Endothelial cell of umbilical vein (primary cell): ENCODE measurements at places on chromosomes 3 and 15. TPM values are rescaled to one million over a fixed set of nuclear protein-coding genes. Genes with fewer than 3 reads are reported as not detected.

The RASGRF1 gene
- total RNA-seq, result not detected in 2 replicates

The CELF6 gene
- total RNA-seq, result 0.30 TPM in 1 of 2 replicates, not detected in the other

The KCNMB2 gene
- total RNA-seq, result not detected in 2 replicates

The LSAMP gene
- not detected in 2 replicates for total RNA-seq

The PLOD2 gene
- 193 and 228 TPM in 2 replicates for total RNA-seq

The GOLGA8H gene
- 2.3 and 3.3 TPM in 2 replicates for total RNA-seq

The REC114 gene
- not detected in 2 replicates for total RNA-seq

The ZDHHC23 gene
- 1.9 and 3.2 TPM in 2 replicates for total RNA-seq

The ITIH4 gene
- 0.60 and 2.4 TPM in 2 replicates for total RNA-seq

The C2CD4B gene
- total RNA-seq, result 28.4 and 31.7 TPM in 2 replicates

The SLC25A26 gene
- 11.8 and 14.0 TPM in 2 replicates for total RNA-seq

The IVD gene
- total RNA-seq, result 62.5 and 64.3 TPM in 2 replicates

The FOXL2 gene
- total RNA-seq, result 0.12 TPM in 1 of 2 replicates, not detected in the other

The IL16 gene
- 0.99 and 2.1 TPM in 2 replicates for total RNA-seq

The KCTD6 gene
- 6.4 and 7.4 TPM in 2 replicates for total RNA-seq

The ASB14 gene
- total RNA-seq, result not detected in 2 replicates

The PRSS50 gene
- not detected in 2 replicates for total RNA-seq

The RTP4 gene
- total RNA-seq, result 0.22 TPM in 1 of 2 replicates, not detected in the other

The GABRR3 gene
- not detected in 2 replicates for total RNA-seq

The CDC25A gene
- total RNA-seq, result 18.4 and 19.0 TPM in 2 replicates

The PDCD7 gene
- 19.5 and 26.6 TPM in 2 replicates for total RNA-seq

The TMEM212 gene
- not detected in 2 replicates for total RNA-seq

The GPR176 gene
- 35.3 and 39.8 TPM in 2 replicates for total RNA-seq

The CHRNB4 gene
- not detected in 2 replicates for total RNA-seq

The ZIC1 gene
- total RNA-seq, result not detected in 2 replicates

The TEX9 gene
- 1.7 and 2.5 TPM in 2 replicates for total RNA-seq

The TRAT1 gene
- total RNA-seq, result not detected in 2 replicates

The AADACL2 gene
- not detected in 2 replicates for total RNA-seq

The HCLS1 gene
- total RNA-seq, result 63.5 and 68.5 TPM in 2 replicates

The CFAP20DC gene
- 1.9 and 2.1 TPM in 2 replicates for total RNA-seq
